ENCODE measurements at places on chromosomes 2 and 18.

- DNase-seq = no peak
Observed at GRCh38 chr2:71910277-71910676, 237.4 kb downstream of the CYP26B1 start.

- no peak for DNase-seq
Observed at GRCh38 chr2:98040331-98040939, 44.7 kb upstream of the TMEM131 start.

- DNase-seq = no peak
Observed at GRCh38 chr2:219911541-219911940, 284.1 kb downstream of the SLC4A3 start.

DNA sequence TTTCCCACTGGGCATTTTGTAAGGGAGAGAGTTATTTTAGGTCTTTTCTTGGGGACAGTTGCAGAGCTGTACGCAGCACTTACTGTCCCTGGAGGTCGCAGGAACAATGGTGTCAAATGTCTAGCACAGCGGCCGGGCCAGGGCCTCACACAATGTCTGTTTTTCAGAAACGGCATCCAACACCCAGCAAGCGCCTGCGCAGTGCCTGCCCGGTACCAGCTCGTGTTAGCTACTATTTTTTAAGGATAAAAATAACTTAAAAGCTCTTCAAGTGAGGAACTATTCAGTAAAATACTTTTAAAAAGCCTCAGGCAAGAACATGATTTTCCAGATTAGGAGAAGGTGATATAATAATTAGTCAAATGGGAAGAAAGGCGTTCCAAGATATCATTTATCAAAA lies 90.0 kb downstream of the MBP start:
- DNase-seq = no peak

DNA sequence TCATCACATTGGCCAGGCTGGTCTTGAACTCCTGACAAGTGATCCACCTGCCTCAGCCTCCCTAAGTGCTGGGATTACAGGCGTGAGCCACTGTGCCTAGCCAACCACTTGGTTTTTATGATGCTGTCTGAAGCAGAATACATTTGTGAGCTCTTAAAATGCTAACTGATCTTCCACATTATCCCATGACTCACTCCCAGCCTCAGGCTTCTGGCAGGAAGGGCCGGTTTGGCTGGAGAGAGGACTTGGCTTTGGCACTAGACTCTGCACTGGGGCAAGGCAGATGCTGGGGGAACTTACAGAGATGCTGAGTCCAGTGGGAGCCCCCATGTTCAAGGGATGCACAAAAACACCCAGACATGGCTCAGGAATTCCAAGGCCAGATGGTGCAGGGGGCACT lies 40.5 kb upstream of the SH3BP4 start:
- DNase-seq = no peak

DNA sequence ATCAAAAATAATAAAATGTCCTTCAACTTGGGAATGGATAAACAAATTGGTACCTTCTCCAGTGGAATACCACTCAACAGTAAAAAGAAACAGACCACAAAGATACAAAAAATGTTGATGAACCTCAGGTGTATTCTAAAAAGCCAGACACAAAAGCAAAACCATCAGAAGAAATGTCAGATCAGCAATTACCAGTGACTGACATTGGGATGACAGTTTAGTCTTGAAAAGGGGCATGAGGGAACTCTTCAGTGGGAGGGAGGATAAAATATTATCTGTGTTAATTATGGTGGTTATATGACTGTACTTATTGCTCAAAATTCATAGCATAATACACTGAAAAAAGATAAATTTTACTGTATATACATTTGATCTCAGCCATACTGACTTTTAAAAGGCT lies 473.0 kb downstream of the TMX3 start:
- no peak for DNase-seq

DNA sequence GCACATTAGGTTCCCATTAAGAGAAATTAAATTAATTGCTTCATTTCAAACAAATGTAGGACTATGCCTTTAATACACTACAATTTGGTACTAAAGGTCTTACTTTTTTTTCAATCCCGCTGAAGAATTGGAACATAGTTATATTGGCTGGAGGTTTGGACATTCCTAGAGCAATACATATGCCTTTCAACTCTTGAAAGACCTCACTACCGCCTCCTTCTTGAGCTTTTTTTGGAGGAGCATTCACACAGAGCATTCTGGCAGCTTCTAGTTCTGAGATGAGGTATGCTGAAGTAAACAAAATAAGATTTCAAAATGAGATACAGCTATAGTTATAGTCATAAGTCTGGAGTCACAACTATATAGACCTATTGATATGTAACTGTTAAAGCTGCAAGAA lies 10.9 kb downstream of the FAM98A start:
- DNase-seq = no peak

- no peak for DNase-seq
Observed at GRCh38 chr2:140199312-140199711, 1419.1 kb upstream of the NXPH2 start.

GRCh38 chr18:56967035-56967434 lies 179.9 kb upstream of the BOD1L2 start:
- DNase-seq = no peak

DNA sequence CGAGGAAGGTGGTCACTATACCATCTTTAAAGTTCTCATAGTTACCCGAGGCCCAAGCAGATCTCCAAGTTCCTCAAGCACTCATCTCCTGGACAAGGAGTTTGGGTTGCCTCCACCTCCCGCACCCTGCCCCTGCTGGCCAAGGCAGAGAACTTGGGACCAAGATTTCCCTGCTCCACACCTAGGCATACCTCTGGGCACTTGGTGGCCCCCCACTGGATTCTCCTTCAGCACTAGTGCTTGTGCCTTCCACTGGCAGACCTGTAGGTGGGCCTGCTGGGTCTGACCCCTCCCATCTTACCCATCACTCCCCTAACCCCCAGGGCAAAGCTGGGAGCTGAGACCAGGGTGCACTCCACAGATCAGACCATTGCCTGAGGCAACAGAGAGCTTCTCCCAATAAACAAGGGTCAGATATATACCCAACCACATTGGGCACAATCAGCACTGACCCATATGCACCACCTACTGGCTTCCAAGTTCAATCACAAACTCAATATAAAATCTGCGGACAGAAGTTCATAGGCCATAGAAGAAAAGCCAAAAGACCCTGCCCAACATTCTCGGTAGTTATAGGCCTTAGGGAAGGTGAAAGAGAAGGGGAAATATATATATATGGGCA lies 244.2 kb downstream of the EXOC6B start:
- DNase-seq = no peak

DNA sequence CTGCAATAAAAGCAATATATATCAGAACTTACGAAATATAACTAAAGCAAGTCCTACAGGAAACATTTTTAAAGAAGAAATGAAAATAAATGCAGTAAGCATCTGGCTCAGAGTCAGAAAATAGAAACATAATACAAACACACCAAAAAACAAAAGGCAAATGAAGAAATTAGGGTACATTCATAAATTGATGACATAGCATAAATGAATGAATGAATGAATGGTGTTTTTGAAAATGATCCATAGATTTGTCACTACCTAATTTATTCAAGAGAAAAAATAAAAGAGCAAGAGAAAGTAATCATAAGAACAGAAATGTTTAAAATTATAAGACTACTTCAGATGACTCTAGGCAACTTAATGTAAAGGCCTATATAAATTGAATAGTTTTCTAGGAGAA lies 226.1 kb upstream of the CDH20 start:
- no peak for DNase-seq

GRCh38 chr2:54566896-54567295 lies 110.8 kb downstream of the SPTBN1 start:
- no peak for DNase-seq

- DNase-seq = no peak
Observed at GRCh38 chr2:134333646-134334189, 79.8 kb downstream of the MGAT5 start.

GRCh38 chr2:136325844-136326331 lies 207.9 kb upstream of the CXCR4 start:
- no peak for DNase-seq

GRCh38 chr18:46672062-46672970 lies 15.3 kb upstream of the LOXHD1 start:
- DNase-seq = no peak

DNA sequence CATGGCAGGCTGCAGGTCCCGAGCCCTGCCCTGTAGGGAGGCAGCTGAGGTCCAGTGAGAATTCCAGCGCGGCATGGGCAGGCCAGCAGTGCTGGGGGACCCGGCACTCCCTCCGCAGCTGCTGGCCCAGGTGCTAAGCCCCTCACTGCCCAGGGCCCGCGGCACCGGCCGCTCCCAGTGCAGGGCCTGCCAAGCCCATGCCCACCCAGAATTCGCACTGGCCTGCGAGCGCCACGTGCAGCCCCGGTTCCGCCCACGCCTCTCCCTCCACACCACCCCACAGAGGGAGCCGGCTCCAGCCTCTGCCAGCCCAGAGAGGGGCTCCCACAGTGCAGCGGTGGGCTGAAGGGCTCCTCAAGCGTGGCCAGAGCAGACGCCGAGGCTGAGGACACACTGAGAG lies 158.5 kb upstream of the ACVR2A start:
- no peak for DNase-seq

- DNase-seq = no peak
Observed at GRCh38 chr2:32812316-32812715, 134.4 kb upstream of the LTBP1 start.

- no peak for DNase-seq
Observed at GRCh38 chr2:88067189-88067588, 436 bp upstream of the SMYD1 start.

- DNase-seq = no peak
Observed at GRCh38 chr2:144477281-144477956, 42.5 kb downstream of the ZEB2 start.

- peak; percentile 17 for DNase-seq
Observed at GRCh38 chr2:60560734-60561644, 7.5 kb upstream of the BCL11A start.

DNA sequence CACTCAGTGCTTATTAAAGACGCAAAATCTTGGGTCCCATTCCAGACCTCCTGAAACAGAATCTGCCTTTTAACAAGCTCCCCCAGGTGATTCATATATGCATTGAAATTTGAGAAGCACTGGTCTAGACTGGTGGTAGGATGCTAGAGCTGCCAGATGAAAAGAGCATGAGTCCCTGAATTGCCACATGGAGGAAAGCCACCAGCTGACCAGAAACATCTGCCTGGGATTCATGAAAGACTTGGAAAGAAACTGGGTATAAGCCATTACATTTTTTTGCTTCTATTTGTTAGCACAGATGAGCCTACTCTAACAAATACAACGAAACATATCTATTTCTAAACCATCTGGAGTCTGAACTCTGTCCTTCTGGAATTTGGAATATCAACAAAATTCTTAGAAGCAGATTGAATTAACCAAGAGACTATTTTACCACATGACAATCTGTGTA lies 228.9 kb downstream of the RBM43 start:
- no peak for DNase-seq

All from GF-D8 (cell line).